ENCODE measurements at places on chromosomes 5 and 9.

- no peak for DNase-seq
These were observed 90.2 kb upstream of the SH3PXD2B start for GRCh38 chr5:172544371-172545095.

DNA sequence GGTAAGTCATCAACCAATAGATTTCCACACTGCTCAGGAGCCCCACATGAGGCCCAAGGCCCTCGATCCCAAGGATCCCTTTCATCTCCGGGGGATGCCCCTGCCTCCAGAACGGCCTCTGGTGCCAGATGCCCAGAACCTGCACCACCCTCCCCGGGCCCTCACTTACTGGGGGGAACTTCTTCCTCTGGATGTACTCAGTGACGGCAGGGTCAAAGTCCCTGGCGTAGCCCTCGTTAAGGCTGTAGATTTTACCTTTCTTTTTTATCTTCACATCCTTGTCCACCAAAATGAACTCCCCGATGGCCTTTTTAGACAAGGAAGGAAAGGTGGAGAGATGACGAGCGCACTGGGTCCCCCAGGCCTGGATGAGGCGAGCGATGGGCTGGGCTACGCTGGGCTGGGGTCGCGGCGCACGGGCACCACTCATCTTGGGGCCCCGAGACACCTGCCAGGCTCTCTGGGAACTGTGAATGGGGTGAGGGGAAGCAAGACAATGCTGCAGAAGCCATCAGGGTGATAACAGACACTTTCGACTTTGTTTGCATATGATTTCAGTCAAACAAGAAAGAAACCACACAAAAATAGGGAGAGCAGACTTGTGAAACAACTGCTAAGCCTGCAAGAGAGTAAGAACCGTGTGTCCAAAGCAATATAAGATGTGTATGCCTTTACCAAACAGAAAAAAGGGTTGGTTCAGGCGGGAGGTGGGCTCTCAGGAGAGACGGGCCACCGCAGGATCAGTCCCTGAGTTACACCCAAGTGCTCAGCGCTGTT lies 13.2 kb upstream of the FBP2 start:
- DNase-seq = no peak

DNA sequence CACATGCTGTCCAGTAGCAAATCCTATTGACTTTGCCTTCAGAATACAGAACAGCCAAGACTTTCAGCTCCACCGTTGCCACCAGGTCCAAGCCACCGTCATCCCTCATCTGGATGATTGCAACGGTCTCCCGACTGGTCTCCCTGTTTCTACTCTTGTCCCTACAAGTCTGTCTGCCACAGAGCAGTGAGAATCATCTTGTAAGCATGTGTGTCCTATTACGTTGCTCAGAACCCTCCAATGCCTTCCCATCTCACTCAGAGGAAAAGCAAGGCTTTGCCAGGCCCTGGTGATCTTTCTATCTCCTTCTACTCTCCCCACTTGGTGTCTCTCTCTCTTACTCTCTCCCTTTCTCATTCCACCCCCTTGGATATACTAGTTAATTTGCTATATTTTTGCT lies 76.7 kb upstream of the GDNF start:
- DNase-seq = no peak

DNA sequence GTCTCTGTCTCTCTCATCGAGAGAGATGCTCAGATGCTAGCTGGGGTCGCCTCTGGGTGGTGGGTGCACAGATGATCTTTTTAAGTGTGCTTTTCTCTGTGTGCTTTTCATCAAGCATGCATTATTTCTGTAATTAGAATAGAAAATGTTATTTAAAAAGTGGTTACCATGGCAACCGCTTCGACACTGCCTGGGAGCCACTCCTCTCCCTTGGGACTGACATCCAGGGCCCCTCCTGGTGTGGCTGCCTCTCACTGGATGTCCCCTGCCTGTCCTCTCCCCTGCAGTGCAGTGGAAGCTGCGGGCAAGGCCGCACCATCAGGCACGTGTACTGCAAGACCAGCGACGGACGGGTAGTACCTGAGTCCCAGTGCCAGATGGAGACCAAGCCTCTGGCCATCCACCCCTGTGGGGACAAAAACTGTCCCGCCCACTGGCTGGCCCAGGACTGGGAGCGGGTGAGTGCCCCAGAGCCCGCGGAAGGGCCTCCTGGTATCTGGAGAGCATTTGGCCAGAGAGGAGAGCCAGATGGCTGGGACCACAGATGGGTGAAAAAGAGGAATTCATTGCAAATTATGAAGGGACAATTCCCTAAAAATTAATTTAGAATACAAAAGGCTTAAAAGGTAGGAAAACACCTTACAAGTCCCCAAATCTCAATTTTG lies 34.7 kb downstream of the ADAMTSL2 start:
- no peak for DNase-seq

DNA sequence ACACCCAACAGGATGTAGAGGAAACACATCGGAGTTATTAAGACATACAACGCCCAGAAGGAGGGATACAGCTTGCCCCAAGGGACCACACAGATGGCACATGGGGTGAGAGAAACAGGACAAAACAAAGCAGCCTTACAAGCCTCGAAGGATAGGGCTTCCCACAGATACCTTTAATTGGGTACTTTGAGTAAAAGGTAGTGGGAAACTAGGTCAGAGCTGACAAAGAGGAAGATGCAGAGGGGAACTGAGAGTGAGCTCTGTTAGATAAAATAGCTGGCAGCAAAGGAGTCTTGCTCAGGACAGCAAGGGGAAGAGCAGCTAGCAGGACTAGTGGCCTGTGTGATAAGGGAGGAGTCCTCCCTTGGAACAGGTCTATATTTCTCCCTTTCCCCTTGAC lies 48.2 kb downstream of the OTP start:
- no peak for DNase-seq

- no peak for DNase-seq
These were observed 238.6 kb downstream of the ENC1 start for GRCh38 chr5:74401946-74402320.

- no peak for DNase-seq
These were observed 42.2 kb downstream of the OSMR start for GRCh38 chr5:38888041-38888440.

- DNase-seq = no peak
These were observed 5.6 kb downstream of the FAM221B start for GRCh38 chr9:35822926-35823325.

DNA sequence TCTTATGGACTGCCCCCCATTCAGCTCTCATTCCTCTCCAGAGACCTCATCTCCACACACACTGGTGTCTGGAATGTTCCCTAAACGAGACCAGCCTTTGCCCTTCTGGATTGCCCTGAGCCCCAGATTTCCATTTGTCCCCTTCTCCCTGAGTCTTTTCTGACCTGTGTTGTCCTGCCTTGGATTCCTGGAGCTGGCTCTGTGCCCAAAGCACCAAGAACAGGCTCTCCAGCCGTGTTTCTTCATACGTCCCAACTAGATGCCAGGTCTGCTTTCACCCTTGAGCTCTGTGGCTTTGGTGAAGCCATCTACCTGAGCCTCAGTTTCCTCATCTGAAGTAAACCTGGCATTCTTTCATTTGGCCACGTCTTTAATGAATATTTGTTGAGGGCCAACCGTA lies 6.3 kb downstream of the CCDC180 start:
- no peak for DNase-seq

GRCh38 chr5:123810746-123811340 lies 298.9 kb downstream of the CSNK1G3 start:
- no peak for DNase-seq

DNA sequence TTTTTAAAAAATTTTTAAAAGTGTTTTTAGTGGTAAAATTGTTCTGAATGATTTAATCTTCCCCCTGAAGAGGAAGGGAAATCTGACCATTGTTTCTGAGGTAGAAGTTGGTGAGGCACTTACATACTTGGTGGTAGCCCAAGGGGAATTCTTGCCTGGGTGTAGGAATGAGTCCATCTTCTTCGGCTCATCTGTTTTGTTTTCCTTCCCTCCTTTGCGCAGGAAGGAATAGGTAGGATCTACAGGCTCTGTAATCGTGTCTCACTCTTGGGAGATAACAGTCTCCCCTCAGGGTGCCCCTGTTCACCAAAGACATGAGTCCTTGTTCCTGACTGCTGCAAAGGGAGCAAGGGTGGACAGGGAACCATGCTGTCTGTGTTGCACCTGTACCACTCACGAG lies 138.1 kb downstream of the HSPA4 start:
- no peak for DNase-seq

DNA sequence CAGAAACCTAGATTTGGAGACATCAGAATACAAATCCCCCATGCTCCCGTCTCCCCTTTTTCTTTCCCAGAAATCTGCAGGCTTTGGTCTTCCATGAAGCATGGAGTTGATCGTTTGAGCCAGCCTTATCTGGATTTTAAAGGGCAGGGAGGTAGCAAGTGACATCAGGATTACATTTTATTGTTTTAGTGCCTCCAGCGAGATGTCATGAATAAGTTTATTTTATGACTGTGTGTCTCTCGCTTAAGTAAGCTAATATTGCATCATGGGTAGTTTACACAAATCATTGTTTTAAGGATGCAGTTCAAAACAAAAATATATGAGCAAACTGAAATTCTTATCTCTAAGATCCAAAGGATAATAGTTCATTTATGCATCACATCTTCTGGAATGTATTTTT lies 50.7 kb upstream of the TNFSF8 start:
- no peak for DNase-seq

GRCh38 chr5:94544031-94544650 lies 74.3 kb downstream of the KIAA0825 start:
- DNase-seq = no peak

GRCh38 chr5:124494540-124495116 lies 251.8 kb downstream of the ZNF608 start:
- no peak for DNase-seq

DNA sequence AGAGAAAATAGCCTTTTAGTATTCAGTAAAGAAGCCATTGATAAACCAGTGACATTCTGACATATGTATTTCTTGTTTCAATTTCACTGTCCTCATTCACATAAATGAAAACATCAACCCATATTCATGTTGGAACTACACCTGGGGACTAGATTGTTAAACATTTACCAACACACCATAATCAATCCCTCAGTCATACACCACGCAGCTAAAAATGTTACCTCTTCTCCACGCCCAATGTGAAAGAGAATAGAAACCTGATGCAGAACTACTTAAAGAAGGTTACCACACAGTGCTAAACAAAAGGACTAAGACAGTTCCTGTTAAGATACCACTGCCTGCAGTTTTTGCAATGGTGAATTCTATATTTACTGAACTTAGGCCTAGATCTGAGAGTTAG lies 518.9 kb downstream of the PRELID2 start:
- no peak for DNase-seq

GRCh38 chr9:87422999-87423398 lies 74.7 kb upstream of the DAPK1 start:
- no peak for DNase-seq

GRCh38 chr5:1481266-1481958 lies 36.2 kb upstream of the SLC6A3 start:
- no peak for DNase-seq

DNA sequence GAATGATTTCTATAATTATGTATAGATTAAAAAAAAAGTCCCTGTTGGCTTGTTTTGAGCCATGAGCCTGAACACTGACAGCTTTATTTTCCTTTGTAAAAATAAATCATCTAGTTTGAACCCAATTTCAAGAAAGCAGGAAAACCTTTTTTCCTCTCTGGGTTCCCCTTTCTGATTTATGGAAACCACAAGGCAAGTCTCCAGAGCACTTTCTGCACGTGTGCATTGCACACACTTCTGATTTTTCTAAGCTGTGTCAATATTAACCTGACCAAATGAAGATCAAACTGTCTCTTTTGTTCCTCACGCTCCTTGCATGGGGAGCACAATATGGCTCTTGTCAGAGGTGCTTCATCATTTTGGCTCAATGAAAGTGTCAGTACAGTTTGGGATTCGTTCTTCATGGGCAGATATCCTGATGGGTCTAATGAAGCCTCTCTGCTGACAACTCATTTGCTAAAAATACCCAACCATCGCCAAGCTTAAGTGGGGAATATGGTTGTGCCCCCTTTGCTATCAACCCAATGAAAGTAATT lies 39.2 kb upstream of the PCA3 start:
- no peak for DNase-seq

DNA sequence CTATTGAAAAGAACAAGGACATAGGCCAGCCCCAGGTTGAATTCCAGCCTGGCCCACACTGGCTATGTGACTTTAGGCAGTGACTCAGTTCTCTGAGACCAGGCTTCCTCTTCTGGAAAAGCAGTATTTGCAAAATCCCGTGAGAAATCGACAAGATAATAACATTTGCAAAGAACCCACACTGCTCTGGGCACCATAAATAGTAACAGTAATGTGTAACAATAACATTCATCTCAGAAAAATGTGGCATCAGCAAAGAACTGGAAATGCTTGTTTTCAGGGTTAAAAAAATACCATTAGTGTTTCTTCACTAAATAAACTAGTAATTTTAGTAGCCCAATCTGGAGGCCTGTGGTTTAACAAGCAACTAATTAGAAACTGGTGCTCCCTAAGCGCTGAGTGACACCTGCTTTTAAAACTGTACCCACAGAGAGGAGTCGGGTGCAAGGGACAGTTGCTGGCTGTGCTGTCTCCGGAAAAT lies 148.4 kb downstream of the TTLL11 start:
- DNase-seq = no peak

GRCh38 chr5:52378237-52378636 lies 409.5 kb upstream of the ITGA1 start:
- no peak for DNase-seq

DNA sequence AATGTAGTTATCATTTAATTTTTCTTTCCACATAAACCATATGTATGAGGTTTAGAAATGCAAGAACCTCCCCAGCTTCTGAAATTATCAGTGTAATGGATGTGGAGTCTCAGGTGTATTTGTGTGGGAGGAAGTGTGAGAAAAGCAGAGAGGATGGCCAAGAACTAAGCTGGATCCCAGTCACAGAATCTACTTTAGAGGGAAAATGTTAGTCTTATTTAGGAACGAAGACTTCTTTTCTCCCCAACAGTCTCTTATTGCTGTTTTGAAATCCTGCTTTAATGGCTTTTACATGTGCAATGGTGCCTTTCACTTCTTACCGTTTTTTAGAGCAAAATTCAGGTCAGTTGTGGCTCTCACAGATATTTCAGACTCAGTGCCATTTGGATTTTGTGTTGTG lies 3.0 kb downstream of the EQTN start:
- DNase-seq = no peak

DNA sequence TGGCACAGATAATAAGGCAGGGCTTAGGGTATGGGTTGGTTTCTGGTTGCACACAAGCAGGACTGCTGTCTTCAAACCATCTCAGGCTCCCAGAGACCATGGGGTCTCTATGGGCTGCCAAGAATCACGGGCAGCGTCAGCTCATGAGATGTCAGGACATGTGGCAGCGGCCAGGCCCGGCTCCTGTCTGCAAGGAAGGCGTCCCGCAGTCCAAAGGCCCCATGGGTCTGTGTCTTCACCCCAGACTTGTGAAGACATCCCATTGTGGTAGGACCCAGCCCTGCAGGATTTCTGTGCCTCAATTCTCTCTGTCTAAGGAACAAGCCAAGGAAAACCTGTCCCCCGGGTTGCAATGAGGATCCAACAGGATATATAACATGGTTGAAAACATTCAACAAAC lies 32.6 kb downstream of the IPPK start:
- no peak for DNase-seq

GRCh38 chr5:177309351-177310191 lies 2.1 kb downstream of the MXD3 start:
- no peak for DNase-seq

All from tibial nerve (tissue), 4 donors.